ENCODE measurements at places on chromosomes 12 and 14. TPM values are rescaled to one million over a fixed set of nuclear protein-coding genes. Genes with fewer than 3 reads are reported as not detected.

Gene CIT
- total RNA-seq, result 55.9 TPM

- DNase-seq, result no peak
- H3K4me1 ChIP-seq, result peaks cover 32% of the 10 kb centered on the region
- H3K27me3 ChIP-seq, result no peaks in the 10 kb centered on the region
- no peaks in the 10 kb centered on the region for H3K36me3 ChIP-seq
These were observed 1.4 kb downstream of the WSB2 start for GRCh38 chr12:118059341-118060191.

DNA sequence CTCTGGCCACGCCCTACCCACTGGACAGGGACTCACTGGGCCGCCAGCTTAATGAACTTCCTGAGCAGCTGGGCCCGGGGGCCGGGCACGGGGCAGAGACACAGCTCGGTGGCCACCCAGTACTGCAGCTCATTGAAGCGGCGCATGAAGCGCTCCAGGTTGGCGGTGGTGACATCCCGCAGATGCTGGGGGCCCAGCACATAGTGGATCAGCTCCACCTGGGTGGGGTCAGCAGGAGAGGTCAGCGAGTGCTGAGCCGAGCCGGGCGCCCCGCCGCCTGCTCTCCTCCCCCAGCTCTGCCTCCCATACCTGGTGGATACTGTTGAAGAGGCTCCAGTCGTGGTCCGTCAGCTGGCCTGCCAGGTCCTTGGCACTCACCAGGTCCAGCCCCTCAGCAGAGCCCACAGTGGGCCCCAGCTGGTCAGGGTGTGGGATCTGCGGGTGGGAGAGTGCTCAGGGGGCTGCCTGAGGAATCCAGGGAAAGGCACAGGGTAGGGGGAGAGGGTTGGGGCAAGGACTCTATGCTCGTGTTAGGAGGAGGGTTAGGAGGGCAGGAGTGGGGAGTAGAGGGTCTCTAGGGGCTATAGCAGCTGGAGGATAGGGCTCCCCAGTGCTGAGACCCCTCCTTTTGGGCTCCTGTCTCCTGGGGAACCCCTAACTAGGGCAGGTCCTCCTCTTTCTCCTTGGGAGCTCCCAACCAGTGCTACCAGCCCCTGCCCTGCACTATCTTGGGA is 15.5 kb upstream of the ENDOU start:
- H3K27me3 ChIP-seq, result no peaks in the 10 kb centered on the region
- H3K4me3 ChIP-seq, result no peak overlapping the region
- DNase-seq, result no peak
- H3K4me1 ChIP-seq, result peaks cover 5% of the 10 kb centered on the region

DNA sequence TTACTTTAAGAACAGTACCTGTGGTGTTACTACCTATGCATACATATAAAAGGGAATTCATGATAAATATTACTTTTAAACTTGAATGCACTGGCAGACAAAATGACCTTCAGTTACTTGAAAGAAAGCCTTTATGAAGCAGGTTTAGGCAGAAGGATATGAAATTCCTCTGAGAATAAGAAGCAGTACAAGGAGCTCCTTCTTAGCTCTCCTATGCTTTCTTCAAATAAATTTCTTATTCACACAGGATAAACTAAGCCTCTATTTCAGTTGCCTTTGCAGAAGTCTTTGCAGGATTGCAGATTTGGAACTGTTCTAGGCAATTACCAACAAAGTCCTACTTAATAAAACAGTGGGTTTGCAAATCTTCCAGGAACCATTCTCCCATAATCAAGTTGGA is 1.0 kb downstream of the EPYC start:
- H3K27me3 ChIP-seq, result no peaks in the 10 kb centered on the region
- H3K4me1 ChIP-seq, result no peaks in the 10 kb centered on the region
- no peak for DNase-seq
- no peak overlapping the region for H3K27ac ChIP-seq

Gene TMEM233
- not detected for total RNA-seq

DNA sequence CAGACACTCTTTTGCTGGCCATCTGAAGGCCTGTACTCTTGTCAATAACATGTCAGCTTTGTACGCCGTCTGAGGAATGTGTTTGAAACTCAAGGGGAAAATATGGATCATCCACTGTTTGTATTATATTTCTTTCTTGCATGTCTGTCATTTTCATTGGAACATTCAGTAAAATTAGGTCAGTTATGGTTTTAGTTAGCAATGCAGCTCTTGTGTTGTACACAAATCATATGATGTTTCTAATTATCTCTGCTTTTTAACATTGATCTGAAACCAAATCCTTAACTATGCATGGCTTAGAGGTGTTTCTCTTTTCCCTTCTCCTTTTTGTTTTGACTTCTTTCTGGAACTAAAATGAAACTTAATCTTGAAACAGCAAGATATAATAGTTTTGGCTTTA is 333.6 kb upstream of the PRICKLE1 start:
- no peaks in the 10 kb centered on the region for H3K27me3 ChIP-seq
- H3K36me3 ChIP-seq, result no peaks in the 10 kb centered on the region
- DNase-seq, result no peak
- no peak overlapping the region for H3K4me3 ChIP-seq
- H3K27ac ChIP-seq, result peak overlapping the region; percentile 91

Gene DHRS2
- total RNA-seq, result 12.8 TPM

- no peak overlapping the region for H3K4me3 ChIP-seq
- H3K4me1 ChIP-seq, result peaks cover 12% of the 10 kb centered on the region
- no peak overlapping the region for H3K27ac ChIP-seq
- no peaks in the 10 kb centered on the region for H3K36me3 ChIP-seq
- H3K27me3 ChIP-seq, result no peaks in the 10 kb centered on the region
These were observed 13.0 kb downstream of the CDKL1 start for GRCh38 chr14:50383618-50384225.

DNA sequence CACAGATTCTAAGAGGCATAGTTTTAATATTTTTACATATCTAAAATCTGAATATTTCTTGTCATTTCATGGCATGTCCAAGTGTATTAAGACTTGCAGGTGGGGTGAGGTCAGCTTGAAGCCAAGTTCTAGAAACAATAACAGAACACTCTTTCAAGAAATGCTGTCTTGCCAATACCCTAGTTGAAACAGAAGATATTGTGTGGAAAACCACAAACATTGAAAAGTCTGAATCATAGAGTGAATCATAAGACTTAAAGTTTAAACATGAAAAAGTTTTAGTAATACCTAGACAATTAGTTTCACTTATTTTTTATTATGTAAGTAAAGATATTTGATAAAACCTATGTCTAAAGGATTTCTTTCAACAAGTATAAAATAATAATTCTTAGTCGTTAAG is 191.5 kb upstream of the CAND1 start:
- no peaks in the 10 kb centered on the region for H3K27me3 ChIP-seq
- DNase-seq, result no peak

- DNase-seq, result no peak
- H3K4me3 ChIP-seq, result no peak overlapping the region
- no peaks in the 10 kb centered on the region for H3K36me3 ChIP-seq
- H3K4me1 ChIP-seq, result no peaks in the 10 kb centered on the region
- H3K27me3 ChIP-seq, result no peaks in the 10 kb centered on the region
These were observed 12.1 kb downstream of the SIRT4 start for GRCh38 chr12:120314220-120314619.

DNA sequence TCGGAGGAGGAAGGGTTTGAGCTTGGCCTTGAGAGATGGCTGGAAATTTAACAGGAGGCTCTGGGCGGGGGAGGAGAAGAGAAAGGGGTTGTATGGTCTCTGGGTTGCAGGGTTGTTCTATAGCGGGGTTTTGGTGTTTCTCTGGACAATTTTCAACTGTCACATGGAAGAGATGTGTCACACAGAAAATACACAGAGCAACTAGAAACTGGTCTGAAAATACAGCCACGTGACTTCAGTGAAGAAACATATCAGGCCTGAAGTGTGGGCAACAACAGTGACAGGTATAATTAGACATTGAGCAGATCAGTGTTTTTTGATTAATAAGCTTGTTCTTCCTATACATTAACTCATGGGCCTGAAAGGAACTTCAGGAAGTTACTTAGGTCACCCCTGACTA is 205.3 kb upstream of the HMGA2 start:
- DNase-seq, result no peak
- no peak overlapping the region for H3K4me3 ChIP-seq
- no peaks in the 10 kb centered on the region for H3K4me1 ChIP-seq
- no peak overlapping the region for H3K27ac ChIP-seq
- H3K36me3 ChIP-seq, result no peaks in the 10 kb centered on the region
- H3K27me3 ChIP-seq, result no peaks in the 10 kb centered on the region

Data from Caco-2 (cell line).